ENCODE measurements at places on chromosomes 7 and 10.
A peak's percentile ranks its signal among the peaks of the same experiment; 100 is the strongest.

GRCh38 chr10:114315566-114316420, 76.7 kb downstream of the VWA2 start:
- DNase-seq, result no peak

GRCh38 chr7:100694098-100694745, at the start of gene GIGYF1:
GIGYF1 (minus strand) TSS chr7:100694250; CDS start chr7:100688238, 6,012 bp downstream.
- peak; percentile 75 for DNase-seq

- DNase-seq, result no peak
Measured at GRCh38 chr10:132589015-132589414, 51.4 kb downstream of the INPP5A start.

DNA sequence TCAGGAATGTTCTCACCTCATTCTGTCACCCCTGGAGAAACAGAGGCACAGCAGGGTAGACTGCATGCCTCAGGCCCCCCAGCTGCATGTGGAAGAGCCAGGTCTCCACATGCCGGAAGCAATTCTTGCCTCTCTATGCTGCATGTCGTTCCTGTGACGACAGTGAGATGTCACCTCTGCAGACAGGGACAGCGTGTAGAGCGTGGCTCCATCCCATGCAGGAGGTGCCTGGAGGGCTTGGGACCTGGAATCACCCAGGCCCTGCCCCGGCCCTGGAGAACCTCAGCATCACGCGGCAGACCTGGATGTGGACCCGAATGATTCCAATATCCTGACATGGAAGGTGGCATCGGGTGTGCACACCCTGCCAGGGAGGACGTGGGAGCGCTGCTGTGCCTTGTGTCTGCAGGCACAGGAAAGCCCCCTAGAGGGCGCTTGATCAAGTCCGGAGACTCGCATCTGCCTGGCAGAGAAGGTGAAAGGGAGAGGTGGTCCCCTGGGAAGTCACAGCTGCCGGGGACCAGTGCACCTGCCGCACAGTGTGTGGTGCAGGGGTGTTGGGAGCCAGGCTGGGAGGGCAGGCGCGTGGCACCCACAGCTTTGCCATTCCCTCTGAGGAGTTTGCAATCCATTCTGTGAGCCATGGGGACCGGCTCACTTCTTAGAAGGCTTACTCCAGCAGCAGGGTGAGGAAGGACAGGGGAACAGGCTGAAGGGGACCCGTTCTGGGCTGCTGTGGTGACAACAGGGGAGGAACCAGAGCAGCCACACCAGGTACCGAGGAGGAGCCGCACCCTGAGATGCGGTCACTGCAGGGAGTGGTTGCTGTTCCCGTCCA, 45.3 kb upstream of the EN2 start:
- DNase-seq, result no peak

DNA sequence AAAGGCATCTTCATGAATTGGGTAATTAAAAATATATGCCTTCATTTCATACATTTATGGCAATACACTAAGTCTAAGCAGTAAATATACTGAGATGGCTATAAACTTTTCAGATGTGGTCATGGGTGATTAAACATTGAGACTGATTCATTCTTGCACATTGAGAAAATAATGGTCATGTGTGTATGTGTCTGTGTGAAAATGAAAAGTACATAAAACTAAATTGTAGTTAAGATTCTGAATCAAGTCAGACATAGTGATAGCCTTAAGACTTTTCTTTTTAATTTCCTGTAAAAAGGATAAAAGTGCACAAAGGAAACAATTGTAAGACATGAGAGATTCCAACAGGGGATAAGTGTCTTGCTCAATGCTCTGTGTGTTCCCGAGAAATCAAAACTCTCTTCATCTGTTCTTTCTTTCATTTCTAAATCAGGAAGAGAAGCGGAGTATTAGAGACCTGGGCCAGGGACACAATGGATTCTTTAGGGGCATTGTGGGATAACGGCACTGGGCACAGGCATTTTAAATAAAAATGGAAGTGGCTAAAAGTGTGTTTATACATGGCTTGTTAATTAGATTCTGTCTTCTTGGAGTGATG, 69.8 kb upstream of the AGR3 start:
- DNase-seq, result no peak

DNA sequence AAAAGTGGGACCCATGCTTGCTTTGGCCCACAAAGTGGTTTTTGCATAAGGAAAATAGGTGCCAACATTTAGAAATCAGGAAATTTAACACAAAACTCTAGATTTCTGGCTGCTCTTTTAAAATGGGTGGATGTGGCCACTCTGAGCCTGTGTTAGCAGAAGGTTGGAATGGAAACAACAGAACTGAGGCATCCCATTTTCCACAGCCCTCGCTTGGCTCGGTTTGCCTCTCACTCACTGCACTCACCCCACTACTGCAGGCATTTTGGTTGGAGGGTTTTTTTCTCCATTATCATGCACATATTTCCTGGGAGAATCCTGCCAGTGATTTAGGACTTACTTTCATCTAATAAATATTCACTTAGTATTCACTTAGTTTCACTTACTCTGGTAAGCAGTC, 178.9 kb downstream of the BICC1 start:
- DNase-seq, result no peak

DNA sequence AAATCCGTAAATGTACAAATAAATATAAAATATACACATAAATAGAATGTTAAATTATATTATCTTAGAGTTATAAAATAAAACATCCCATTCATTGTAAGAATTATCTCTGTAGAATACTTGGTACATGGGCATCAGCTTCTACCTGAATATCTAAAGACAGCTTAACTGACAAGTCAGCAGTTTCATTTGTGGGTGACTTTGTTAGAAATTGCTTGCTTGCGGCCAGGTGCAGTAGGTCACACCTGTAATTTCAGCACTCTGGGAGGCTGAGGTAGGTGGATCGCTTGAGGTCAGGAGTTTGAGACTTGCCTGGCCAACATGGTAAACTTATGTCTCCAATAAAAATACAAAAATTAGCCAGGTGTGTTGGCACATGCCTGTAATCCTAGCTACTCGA, 14.6 kb downstream of the PCGF6 start:
- DNase-seq, result no peak

DNA sequence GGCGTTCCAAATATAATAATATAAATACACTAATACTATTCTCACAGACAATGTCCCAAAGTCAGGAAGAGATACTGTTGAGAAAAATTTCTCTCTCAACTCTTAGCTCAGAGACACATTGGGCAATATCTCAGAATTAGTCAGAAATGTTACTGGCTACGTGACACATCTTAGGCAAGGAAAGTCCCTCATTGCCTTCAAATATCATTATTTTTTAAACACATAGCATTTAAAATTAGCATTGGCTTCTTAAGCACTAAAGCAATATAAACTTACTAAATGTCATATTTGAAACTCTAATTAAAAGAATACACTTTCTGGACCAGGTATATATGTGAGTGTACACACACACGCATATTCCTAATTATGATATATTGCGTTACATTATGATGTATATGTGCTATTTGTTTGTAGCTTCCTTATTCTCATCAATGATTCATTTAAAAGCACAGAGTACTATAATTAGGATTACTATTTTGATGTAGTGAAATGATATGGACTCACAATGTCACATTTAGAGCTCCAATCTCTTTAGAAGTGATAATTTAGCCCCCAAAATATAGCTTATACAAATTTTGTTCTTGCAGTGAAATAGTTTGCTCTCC, 255.8 kb downstream of the TWIST1 start:
- no peak for DNase-seq

DNA sequence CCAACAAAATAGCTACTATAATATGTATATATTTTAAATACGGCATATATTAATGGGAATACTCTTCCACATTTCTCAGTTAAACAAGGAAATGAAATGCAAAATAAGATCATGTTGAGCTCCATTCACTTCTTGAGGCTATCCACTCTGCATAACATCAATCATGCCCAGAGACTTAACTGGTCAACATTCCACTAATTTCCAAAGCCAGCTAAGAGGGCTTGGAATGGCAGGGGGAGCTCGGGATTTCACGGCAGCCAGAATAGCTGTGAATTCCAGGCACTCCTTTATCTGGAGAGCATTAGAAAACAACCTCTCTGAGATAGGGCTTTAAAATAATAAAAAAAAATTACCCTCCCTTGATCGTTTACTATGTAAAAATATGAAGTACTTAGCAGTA, 194.9 kb upstream of the CDCA7L start:
- no peak for DNase-seq

- DNase-seq, result no peak
Measured at GRCh38 chr7:144575456-144575855, 172.0 kb upstream of the NOBOX start.

- no peak for DNase-seq
Measured at GRCh38 chr10:63795094-63795860, 274.1 kb downstream of the REEP3 start.

DNA sequence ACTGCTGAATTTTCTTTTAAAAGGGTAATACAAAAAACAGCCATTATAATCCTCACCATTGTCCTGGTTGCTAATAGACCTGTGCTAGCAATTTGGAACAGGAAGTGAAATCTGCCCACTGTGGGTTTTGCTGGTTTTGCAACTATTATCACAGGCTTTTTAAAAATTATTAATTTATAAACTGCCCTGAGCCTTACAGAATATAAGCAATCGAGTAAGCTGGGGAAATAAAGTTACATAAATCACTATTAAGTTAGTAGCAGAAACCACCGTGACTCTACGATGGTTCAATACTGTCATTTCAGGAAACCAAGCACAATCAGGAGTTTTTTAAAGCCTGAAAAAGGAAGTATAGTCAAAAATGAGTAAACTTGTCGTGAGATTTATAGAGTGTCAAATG, 62.3 kb downstream of the TMEM26 start:
- DNase-seq, result no peak

- no peak for DNase-seq
Measured at GRCh38 chr7:76377186-76377918, 18.6 kb upstream of the YWHAG start.

DNA sequence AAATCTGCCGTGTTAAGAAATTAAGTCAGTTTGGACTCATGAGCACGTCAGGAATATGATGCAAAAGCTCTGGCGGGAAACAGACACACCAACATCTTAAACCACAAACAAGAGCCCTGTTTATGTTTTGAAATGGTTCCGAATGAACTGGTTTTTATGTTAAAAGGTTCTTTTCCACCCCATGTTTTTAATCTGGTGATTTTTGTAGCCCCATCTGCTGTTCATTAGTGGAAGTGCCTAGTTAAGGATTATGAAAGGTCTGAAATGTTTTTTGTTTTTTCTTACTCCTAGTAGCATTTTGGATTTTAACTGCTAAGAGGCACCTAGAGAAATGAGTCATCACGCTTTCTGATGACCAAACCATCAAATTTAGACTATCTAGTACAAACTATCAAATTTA, 404.1 kb upstream of the MKI67 start:
- DNase-seq, result no peak

DNA sequence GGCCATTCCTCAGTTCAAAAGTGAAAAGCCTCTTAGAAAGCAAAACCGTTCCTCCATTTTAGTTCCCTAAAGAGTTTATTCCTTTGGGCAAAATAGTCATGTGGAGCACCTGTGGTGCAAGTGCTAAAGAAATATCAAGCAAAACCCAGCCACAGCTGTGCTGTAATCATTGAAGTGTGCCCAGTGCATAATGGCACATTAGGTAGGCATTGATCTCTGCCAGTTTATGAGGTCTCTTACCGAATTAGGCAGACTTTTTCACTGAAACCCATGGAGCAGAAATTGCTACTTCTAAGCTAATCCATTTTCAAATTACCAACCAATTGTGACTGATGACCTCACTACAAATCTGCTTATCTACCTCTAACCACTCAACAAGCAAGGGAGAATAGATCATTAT, 97.2 kb upstream of the SEMA3A start:
- DNase-seq, result no peak

- DNase-seq, result no peak
Measured at GRCh38 chr7:100888988-100889750, at the start of gene UFSP1. UFSP1 (minus strand) TSS chr7:100889715; CDS start chr7:100889271, 444 bp downstream.
